ENCODE measurements at places on chromosomes 13 and 19.

- DNase-seq = no peak
These were observed 7.4 kb upstream of the CNFN start for GRCh38 chr19:42397263-42398166.

DNA sequence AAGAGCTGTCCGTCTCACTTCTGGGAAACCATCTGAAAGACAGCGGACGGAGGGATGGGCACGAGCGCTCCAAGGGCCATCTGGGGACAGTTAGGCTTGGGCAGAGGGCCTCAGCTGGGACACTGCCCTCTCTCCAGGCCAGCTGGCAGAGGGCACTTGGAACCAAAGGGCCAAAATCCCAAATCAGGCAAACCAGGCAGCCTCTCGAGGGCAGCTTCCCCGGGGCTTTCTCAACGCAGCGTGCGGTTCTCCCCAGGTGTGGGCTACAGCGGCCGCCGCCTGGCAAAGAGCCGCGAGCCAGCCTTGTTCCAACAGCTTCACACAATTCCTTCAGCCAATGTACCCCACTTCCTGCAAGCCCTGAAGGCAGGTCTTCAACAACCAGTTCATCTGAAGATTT lies 5.0 kb downstream of the MLLT1 start:
- DNase-seq = no peak

- DNase-seq = no peak
These were observed 918.6 kb downstream of the UQCRFS1 start for GRCh38 chr19:28294395-28294794.

GRCh38 chr19:56678205-56678604 lies 6.6 kb upstream of the ZNF835 start:
- no peak for DNase-seq

GRCh38 chr19:2822846-2823245 lies 3.2 kb downstream of the ZNF554 start:
- no peak for DNase-seq

- DNase-seq = no peak
These were observed 19.0 kb upstream of the LEUTX start for GRCh38 chr19:39759457-39760184.

- DNase-seq = no peak
These were observed 76.8 kb downstream of the ESD start for GRCh38 chr13:46720189-46720588.

DNA sequence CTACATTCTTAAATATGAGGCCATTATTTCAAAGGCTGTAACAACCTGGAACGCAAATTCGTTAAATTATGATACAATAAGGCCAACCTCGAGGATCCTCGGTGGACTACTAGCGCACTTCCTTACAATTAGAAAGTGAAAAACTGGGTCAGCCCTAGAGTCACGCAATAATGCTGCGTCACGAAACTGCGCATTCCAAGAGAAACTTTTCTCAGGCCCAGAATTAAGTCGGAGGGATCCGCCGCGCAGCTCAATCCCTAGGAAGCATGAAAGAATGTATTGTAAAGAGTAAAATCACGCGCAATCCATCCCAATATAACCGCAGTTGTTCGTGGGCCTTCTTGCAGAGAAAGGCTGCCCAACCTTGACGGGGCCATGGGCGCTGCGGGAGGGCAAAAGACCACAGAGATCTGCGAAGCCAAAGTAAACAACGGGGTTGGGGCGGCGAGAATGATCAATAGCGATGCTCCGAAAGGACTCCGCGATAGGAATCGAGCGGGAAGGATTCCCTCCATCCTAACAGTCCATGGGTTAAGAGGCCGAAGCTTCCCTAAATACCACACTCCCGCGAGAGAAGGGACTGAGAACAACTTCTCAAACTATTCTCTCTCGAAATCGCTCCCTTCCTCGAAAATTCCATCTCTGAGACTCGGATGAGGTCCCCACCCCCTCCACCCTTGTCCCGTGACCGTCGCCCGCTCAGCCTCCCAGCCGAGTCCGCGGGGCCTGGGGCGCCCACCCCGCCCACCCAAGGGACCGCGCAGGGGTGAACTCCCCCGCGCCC lies 564 bp downstream of the SPART start:
- DNase-seq = peak; percentile 95

DNA sequence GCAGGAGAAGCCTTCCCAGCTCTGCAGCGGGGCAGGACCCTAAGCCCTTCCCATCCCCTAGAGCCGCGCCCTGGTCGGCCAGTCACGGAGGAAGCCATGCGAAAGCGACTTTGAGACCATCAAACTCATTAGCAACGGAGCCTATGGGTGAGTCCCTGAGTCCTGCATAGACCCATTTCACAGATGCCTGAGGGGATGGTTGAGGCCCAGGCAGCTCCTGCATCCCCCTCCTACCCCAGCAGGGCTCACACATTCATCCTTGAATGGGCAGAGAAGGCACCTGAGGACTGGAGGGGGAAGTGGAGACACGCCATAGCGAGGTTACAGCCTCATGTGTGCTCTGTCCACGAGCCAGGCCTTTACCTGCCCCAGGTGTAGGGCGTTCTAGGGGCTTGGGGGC lies 24.2 kb upstream of the PIK3R2 start:
- no peak for DNase-seq

GRCh38 chr13:48831248-48831647 lies 144.5 kb upstream of the FNDC3A start:
- DNase-seq = no peak

- no peak for DNase-seq
These were observed 6.6 kb upstream of the ESD start for GRCh38 chr13:46803586-46803985.

DNA sequence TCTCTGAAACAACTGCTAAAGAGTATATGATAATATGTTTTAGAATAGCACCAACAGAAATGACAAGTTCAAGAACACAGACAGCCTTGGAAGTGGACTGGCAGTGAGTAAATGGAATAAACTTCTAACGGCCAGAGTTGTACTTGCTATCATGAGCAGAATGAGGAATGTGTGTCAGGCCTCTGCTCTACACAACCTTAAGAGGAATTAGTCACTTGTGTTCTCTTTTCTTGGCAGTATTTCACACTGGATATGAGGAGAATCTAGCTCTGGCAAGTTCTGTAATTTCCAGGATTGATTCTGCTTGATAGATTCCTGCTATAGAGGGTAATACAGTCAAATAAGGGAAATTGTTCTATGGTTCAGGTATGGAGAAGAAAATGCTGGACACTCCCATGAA lies 757.3 kb downstream of the EFNB2 start:
- DNase-seq = no peak

GRCh38 chr13:105961438-105961837 lies 574.0 kb downstream of the EFNB2 start:
- no peak for DNase-seq

GRCh38 chr13:92719868-92720267 lies 506.7 kb upstream of the GPC6 start:
- no peak for DNase-seq

- no peak for DNase-seq
These were observed 101.8 kb downstream of the SOX1 start for GRCh38 chr13:112168761-112169160.

- no peak for DNase-seq
These were observed 6.2 kb downstream of the ILF3 start for GRCh38 chr19:10660346-10660745.

DNA sequence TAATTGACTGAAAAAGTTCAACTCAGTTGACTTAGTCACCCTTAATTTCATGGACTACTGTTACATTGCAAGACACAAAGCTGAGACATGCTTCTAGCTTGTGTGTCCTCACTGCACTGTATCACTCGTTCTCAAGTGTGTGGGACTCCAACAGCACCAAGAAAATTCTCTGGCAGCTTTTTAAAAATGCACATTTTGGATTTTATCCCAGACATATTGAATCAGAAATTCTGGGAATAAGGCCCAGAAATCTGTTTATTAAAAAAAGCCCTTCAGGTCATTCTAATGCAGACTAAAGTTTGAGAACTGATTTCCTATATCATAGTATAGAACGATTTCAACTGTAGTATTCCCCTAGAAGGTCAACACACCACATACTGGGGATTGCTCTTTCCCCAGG lies 1485.3 kb downstream of the PCDH9 start:
- DNase-seq = no peak

DNA sequence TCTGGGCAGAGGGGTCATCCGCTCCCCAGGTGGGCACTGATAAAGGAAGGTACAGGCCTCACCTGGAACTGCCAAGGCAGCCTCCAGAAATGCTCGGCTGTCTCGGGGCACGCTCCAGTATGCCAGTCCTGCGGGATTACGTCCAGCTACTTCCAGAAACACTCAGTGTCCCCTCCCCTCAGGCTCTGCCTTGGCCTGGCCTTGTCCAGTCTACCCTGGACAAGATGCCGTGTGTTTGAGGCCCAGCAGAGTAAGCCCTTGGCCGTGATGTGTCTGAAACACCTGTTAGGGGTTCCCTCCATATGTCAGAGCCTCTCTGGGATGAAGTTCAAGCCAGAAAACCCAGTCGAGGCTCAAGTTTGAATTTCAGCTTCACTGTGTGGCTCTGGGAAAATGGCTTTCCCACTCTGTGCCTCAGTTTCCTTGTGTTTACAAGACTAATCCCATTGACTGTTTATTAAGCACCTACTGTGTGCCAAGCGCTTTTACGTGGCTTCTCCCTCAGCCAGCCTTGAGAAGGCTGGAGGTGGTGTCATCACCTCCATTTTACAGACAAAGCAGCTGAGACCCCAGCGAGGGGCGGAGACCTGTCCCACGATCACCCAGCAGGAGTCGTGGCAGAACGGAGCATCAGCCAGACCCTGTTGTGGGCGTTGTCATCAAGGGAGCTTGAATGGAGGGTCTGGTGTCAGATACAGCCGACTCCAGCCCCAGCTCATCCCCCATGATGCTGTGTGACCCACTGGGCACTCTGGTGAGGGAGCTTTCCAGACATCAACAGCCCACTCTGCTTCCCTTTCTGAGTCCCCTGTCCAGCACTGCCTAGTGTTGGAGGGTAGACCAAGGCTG lies 2.0 kb upstream of the PIK3R2 start:
- DNase-seq = no peak

DNA sequence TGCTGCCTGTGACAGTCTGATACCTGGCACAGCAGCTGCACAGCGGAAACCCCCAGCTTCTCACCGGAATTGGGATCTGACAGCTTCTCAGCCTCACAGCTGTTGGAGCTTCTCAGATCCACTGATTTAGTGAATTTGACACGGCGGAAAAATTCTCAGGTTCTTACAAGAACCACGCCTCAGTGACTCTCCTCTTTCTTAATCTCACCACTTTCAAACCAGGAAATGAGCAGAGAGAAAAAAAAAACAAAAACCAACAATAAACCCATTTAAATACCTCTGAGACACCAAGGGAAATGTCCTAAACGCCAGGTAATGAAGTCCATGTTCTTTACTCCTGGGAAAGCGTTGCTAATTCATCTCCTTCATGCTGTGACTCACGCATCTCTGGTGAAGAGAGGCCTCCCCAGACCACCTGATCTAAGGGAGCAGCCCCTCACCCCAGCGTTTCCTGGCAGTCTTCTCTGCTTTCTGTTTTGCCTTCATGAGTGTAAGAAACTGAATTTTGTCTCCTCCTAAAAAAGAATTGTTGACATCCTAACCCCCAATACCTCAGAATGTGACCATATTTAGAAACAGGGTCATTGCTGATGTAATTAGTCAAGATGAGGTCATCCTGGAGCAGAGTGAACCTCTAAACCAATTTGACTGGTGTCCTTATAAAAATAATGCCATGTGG lies 15.9 kb upstream of the IZUMO2 start:
- no peak for DNase-seq

DNA sequence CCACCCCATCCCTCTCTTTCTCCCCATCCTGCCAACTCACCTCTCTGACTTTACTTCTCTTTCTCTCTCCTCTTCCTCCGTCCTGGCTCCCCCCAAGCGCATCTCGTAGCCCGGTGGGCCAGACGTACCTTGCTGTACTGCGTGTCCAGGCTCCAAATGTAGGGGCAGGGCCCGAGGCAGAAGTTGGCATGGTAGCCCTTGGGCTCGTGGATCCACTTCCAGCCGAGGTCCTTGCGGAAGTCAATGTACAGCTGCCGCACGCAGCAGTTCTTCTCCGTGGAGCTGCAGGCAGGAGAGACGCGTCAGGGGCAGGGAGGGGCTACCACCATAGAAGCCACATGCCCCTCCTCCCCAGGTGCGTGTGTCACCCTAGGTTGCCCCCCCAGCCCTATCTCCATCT lies 21.7 kb downstream of the TGFB1 start:
- no peak for DNase-seq

DNA sequence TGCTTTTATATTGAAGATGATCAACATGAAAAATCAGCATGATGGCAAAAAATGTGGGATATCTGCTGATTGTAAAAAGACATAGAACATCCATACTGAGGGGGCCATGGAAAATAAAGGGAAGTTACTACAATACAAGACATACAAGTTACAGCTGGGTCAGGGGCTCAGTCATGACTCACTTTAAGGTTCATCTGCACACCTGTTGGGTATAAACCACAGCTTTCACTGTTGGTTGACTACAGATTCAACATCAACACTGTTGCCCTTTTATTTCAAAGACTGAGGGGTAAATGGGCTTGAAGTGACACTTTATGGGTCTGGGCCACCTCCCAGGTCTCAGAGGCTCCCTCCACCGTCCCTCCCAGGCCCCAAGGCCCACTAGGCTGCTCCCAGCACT lies 98.1 kb upstream of the IRS2 start:
- no peak for DNase-seq

GRCh38 chr13:24149246-24150032 lies 11.1 kb upstream of the SPATA13 start:
- DNase-seq = no peak

DNA sequence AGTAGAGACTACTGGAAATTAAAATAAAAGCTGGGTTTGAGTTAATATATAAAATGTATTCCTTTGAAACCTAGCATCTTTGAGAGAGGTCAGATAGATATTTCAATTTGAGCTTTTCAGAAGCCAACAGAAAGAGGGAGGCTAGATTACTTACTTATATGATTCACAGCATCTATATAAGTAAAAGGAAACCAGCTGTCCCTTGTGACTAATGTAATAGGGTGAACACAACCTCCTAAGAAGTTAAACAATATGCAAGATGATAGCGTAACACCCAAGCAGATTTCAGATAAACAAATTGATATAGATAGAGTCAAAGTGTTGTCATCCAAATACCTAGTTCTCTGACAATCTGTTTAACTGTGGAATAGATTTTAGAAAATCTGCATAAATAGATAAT lies 393.5 kb upstream of the GPC6 start:
- no peak for DNase-seq

GRCh38 chr19:50833117-50833801 lies at the start of gene KLK15:
Gene KLK15 (minus strand): TSS chr19:50833574. CDS start chr19:50831492, 2,082 bp downstream.
- DNase-seq = no peak

DNA sequence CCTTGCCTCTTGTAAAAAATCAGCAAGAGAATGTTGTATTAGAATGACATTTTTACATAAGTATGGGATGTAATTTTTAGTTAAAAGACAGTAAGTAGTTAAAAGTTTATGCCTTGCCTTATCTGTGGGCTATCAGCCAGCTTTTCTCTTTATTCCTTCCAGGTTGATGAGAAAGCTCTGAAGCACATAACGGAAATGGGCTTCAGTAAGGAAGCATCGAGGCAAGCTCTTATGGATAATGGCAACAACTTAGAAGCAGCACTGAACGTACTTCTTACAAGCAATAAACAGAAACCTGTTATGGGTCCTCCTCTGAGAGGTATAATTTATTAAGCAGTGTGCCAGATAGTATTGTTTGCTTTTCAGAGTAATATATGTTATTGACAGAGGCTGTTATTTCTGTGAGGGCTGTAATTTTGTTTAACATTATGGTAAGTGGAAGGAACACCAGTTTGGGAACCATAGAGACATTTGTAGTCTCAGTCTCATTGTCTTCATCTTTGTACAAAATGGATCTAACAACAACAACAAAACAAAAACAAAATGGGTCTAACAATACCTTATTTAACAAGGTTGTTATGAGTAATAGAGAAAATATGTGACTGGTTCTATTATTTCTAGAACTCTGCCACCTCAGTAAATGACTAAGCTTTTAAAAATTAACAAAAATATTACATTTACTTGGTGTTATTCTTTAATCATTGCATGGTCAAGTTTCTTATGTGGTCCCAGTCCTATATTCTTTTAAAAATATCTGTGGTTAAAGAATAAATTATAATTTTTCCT lies 112.8 kb downstream of the TDRD3 start:
- DNase-seq = no peak
